ENCODE measurements at places on chromosomes 3 and 15.

DNA sequence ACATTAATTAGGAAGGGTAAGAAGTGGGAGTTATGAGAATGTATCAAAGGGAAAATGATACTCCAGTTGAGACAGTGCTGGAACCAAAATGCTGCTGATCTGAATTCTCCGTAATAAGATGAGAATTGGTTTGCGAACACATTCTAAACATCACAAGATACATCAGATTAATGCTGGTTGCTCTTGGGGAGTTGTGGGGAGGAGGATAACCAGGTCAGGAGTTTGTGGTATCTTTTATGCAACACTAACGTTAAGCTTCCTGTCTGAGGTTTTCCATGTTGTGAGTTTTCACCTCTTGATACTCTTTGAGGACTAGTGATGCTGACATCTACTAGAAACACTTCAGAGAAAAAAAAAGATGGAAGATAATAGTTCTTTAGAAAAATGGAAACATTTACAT lies 47.2 kb downstream of the PPARG start:
- no peak for DNase-seq

DNA sequence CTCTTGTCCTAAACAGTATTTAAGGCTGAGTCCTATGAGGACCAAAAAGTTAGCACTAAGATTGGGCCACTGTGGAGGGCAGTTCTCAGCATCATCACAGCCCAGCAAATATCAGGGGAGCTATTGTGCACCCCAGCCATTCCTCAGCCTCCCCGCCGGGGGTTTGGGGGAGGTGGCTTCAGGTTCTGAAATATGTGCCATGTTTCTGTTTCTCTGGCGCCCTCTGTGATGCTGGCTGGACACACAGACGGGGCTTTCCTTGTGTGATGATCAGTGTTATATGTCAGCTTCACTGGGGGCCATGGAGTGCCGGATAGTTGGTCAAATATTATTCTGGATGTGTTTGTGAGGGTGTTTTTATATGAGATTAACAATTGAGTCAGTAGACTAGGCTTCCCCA lies 106.8 kb downstream of the GABRG3 start:
- DNase-seq: no peak

DNA sequence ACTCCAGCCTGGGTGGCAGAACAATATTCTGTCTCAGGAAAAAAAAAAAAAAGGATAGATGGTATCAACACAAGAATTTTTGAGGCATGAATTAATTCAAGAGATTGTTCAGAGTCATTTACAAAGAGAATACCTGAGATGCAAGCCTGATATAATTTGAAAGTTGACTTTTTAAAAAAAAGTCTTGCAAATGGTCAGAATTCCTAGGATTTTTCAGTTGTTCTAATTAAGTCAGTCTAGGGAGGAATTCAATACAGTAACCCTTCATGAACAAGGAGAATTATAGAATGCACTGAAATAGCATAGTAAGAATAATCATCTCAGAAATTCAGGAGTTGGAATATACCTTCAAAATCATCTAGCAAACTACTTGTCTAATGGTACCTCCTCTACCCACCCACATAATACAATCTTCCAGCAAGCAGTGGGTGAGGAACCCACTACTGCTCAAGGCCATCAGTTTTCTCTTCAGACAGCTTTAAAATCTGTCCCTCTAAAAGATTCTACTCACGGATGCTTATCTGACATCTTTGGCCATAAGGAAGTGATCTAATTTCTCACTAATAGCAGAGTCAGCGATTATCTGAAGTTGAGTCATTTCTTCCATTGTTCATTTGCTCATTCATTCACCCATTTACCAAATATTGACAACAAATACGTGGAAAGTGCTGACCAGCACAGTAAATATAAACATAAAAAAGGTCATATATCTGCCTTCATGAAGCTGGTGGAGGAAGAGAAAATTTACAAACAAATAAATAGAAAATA lies 159.6 kb downstream of the GREM1 start:
- DNase-seq: no peak

GRCh38 chr3:4805662-4806061 lies 173.6 kb upstream of the BHLHE40 start:
- DNase-seq: no peak

GRCh38 chr15:73872346-73872745 lies 1.0 kb upstream of the TBC1D21 start:
- no peak for DNase-seq

DNA sequence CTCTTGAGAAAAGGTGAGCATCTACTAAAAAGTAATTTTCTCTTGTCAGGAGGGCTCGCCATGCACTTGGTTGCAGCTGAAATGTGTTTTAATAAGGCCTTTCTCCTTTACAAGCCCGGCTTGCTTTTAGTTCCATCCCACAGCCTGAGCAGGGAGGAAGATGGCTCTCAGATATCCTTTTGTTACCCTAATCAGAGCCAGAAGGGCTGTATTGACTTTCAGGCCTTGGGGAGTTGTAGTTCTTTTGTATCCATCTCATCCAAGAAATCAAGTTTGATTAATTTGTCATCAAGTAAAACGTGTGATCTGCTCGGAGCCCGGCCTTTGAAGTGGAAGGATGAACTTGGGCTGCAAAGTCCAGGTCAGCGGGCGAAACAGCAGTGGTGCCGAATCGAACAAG lies 52.9 kb downstream of the EIF4E3 start:
- no peak for DNase-seq

Data from NCI-H2029 (cell line).